Peyer's patch (tissue), 4 donors: ENCODE measurements at places on chromosomes 5 and 9.

- H3K36me3 ChIP-seq: no peaks in the 10 kb centered on the region
- H3K4me1 ChIP-seq: no peaks in the 10 kb centered on the region
- no peak for DNase-seq
- no peak overlapping the region for H3K27ac ChIP-seq
- H3K4me3 ChIP-seq: no peak overlapping the region
Measured at GRCh38 chr9:117121316-117121715, 293.5 kb downstream of the ASTN2 start.

GRCh38 chr9:35285731-35286130, 123.9 kb downstream of the UNC13B start:
- DNase-seq: no peak
- no peaks in the 10 kb centered on the region for H3K4me1 ChIP-seq
- no peak overlapping the region for H3K27ac ChIP-seq
- no peaks in the 10 kb centered on the region for H3K36me3 ChIP-seq
- no peak overlapping the region for H3K4me3 ChIP-seq

DNA sequence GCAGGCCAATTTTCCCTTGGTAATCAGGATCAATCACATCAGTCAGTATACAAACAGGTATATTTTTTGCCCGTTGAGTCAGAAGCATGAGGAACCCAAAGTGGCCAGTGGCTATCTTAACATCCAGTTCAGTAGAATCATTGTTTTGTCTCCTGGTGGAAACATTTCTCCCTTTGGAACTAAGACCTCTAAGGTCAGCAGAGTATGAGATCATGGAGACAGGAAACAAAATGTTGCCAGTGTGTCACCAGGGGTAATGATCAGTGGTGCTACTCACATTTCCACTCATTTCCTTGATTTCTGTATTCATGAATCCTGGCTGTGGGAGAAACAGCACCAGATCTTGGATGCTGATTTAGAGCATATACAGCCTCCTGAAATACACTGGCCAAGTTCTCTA, 553.0 kb downstream of the CSNK1G3 start:
- no peaks in the 10 kb centered on the region for H3K4me1 ChIP-seq
- H3K36me3 ChIP-seq: no peaks in the 10 kb centered on the region
- H3K27me3 ChIP-seq: no peaks in the 10 kb centered on the region
- H3K27ac ChIP-seq: no peak overlapping the region
- DNase-seq: no peak

GRCh38 chr5:172637110-172637580, 3.9 kb upstream of the NEURL1B start:
- H3K4me3 ChIP-seq: no peak overlapping the region
- peak overlapping the region; percentile 36 for H3K27ac ChIP-seq
- H3K4me1 ChIP-seq: no peaks in the 10 kb centered on the region
- DNase-seq: no peak
- H3K27me3 ChIP-seq: no peaks in the 10 kb centered on the region

DNA sequence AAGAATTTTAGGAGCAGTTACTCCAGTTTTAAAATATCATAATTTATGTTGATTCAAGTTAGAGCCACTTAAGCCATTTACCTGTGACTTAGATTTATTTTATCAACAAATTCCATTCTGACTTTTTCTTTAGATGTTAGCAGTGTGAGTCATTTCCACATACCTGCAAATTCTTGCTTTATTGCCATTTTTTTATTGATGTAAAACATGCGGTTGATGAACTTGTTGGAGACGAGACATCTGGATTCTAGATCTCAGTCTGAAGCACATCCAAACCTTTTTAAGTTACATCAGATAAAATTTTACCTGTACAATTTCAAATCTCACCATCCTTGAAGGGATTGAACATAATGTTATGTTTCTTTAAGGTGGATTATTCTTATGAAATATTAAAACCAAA, 240.9 kb downstream of the IRX1 start:
- DNase-seq: no peak
- H3K4me3 ChIP-seq: no peak overlapping the region
- no peak overlapping the region for H3K27ac ChIP-seq
- H3K4me1 ChIP-seq: no peaks in the 10 kb centered on the region

GRCh38 chr9:128244091-128244836, 31.5 kb downstream of the GOLGA2 start:
- no peaks in the 10 kb centered on the region for H3K36me3 ChIP-seq
- peak overlapping the region; percentile 71 for H3K27ac ChIP-seq
- H3K4me3 ChIP-seq: peak overlapping the region; percentile 18
- H3K27me3 ChIP-seq: no peaks in the 10 kb centered on the region

DNA sequence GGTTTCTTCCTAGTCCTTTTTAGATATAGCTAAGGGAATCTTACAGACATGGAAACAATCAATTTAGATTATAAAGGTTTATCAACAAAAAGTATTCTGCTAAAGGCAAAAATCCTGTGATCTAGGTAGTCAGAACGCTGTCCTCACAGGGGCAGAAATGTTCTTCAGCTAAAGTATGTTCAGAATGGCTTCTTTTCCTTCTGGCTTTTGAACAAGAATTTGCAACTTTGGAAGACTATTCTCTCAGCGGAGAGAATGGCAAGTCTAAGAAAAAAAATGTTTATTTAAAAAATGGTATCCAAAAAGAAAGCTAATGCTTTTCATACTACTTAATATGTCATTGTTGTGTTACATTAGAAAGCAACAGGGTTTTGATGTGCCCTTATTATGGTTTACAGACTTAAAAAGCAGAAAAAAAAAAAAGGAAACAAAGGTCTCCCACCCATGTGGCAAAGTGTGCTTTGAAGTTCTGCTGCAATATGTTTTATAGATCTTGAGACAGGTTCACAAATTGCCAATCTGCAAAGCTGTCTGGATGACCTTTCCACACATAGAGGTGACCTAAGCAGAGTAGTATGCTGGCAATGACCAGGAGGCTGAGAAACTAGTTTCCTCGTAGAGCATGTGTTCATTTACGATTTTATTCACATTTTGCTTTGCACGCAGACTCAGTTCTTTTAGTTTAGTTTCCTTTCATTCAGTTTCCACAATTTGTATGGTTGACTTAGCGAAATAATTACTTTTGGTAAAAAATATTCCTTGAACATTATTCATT, 45.1 kb upstream of the PJA2 start:
- H3K4me1 ChIP-seq: no peaks in the 10 kb centered on the region
- DNase-seq: no peak
- H3K27me3 ChIP-seq: no peaks in the 10 kb centered on the region

DNA sequence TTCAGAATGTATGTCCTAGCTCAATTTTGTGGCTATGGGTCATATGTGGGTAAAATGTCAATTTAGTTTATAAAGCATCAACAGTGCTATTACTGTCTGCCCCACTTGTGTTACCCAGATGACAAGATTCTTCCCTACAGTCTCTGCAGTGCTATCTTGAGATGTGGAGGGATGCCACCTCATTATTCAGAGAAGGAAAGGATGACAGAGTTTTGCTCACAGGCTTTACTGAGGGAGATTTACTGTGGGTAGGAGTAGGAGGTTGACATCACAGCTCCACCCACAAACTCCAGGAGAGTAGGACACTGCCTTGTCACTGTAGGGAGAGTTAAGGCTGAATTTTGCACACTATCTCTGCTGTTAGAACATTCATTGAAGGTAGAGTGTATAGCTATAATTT, 359.3 kb downstream of the HTR1A start:
- no peak overlapping the region for H3K4me3 ChIP-seq
- H3K27me3 ChIP-seq: no peaks in the 10 kb centered on the region
- H3K27ac ChIP-seq: no peak overlapping the region
- H3K36me3 ChIP-seq: no peaks in the 10 kb centered on the region
- DNase-seq: no peak
